T47D (cell line): ENCODE measurements at places on chromosomes 1 and 21.
A peak's percentile ranks its signal among the peaks of the same experiment; 100 is the strongest.

DNA sequence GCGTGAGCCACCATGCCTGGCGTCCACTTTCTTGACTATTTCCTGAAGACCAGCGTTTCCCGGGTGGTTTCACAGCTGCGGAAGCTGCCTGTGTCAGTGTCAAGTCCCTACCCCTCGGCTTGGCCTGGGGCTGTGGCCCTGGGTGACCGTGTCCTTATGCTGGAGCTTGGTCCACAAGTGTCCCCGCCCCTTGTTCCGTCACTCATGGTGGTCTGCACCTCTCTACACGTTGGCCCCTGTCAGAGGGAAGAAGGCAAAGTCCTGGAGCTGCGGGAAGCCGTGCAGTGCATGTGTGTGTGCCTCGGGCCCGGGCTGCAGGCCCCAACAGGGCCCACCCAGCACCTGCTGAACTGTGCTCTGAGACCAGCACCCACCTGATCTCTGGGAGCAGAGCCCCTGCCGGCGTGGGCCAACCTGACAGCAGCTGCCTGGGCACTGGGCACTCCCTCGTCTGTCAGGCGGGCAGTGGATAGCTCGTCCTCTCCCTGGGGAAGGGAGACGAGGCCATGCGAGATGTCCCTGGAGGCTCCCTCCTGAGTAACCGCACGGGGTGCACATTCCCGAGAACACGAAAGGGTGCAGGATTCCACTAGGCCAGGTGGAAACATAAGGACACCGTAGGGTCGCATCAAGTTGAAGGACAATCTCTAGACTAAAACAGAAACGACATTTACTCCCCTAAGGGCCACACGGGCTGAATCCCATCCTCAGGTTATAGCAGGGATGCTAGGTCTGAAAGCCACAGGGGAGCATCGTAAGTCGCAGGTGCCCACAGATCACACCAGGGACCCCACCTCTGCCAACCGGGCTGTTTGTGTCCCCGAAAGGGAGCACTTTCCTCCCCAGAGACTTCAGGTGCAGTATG lies 2.4 kb upstream of the C1orf159 start:
- no peak for DNase-seq

DNA sequence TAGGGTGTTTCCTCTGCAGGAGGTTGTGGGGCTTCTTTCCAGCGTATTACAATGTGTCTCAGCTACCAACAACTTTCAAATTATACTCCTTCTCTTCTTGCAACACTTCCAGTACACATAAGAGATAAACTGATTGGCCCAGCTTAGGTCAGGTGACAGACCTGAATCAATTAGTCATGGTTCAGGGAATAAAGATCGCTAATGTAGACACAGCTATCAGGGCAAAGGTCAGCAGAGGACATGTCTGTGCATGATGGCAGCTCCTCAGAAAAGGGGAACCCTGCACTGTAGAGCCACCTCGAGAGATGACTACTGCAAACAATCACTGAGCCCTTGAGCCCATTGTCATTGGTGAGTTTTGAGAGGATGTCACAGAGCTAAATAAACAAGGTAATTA lies 36.8 kb upstream of the PKN2 start:
- DNase-seq, result no peak

DNA sequence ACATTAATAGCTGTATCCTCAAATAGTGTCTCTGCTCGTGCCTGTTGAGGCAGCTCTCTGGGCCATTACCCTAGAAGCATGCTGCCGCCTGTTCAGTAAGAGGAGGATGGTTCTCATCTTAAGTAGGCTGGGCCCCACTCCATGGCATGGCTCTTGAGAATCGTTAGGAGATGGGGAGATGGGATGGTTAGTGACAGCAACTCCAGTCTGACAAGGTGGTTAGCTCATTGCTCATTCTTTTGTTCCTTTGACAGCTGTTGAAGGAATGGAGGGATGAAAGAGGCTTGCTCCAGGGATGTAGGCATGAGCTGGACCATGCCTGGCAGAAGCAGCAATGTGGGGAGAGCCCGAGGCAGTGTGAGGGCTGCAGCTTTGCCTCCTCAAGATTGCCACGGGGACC lies 68.2 kb downstream of the MAP10 start:
- DNase-seq, result no peak

- DNase-seq, result no peak
These were observed 62.4 kb downstream of the NMNAT2 start for GRCh38 chr1:183355797-183356196.

DNA sequence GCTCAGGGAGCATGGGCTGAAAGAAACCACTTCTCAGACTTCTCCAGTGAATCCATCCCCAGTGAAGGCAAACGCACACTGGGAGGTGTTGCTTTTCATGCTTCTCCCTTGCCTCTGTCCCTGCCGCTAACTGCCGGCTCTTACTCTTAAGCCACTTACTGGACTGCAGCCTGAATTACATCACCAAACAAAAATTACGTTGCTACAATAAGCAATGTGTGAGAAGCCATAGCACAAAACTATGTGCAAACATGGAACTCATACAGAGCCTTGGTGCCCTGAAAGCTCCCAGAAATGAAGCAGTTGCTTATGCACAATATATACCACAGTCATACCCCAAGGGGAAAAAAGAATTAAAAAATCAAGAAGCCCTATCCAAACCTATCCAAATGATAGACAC lies 375.2 kb downstream of the KCNH1 start:
- peak; percentile 23 for DNase-seq
